ENCODE measurements at places on chromosomes 11 and 22.

GRCh38 chr11:128397362-128397761 lies 190.0 kb downstream of the ETS1 start:
- DNase-seq = no peak

GRCh38 chr11:129973809-129974208 lies 28.8 kb downstream of the PRDM10 start:
- no peak for DNase-seq

- DNase-seq = no peak
These were observed 146.0 kb upstream of the SEZ6L start for GRCh38 chr22:26023104-26023775.

- DNase-seq = no peak
These were observed 7.2 kb downstream of the OR4D10 start for GRCh38 chr11:59480359-59480758.

GRCh38 chr22:35452810-35453743 lies 53.1 kb downstream of the MCM5 start:
- DNase-seq = no peak

GRCh38 chr11:100691896-100692653 lies 5.0 kb downstream of the ARHGAP42 start:
- DNase-seq = peak; percentile 7

DNA sequence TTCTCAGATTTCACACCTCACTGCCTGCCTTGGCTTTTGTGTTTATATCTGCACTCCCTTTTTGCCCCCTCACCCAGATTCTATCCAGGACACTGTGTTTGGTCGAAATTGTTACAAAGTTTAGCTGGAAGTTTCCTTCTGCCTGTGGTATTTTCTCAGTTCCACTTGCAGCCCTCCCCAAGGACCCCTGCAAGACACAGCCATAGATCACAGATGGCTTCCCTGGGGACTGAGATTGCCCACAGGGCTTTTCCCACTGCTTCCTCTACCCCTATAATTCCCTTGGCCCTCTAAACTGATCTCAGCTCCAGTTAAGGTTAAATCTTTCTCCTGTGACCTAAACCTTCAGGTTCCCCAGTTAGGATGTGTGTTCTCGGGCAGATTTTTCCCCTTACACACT lies 146.1 kb upstream of the C11orf87 start:
- no peak for DNase-seq

- peak; percentile 49 for DNase-seq
These were observed 17.1 kb downstream of the MAFF start for GRCh38 chr22:38218661-38219622.

DNA sequence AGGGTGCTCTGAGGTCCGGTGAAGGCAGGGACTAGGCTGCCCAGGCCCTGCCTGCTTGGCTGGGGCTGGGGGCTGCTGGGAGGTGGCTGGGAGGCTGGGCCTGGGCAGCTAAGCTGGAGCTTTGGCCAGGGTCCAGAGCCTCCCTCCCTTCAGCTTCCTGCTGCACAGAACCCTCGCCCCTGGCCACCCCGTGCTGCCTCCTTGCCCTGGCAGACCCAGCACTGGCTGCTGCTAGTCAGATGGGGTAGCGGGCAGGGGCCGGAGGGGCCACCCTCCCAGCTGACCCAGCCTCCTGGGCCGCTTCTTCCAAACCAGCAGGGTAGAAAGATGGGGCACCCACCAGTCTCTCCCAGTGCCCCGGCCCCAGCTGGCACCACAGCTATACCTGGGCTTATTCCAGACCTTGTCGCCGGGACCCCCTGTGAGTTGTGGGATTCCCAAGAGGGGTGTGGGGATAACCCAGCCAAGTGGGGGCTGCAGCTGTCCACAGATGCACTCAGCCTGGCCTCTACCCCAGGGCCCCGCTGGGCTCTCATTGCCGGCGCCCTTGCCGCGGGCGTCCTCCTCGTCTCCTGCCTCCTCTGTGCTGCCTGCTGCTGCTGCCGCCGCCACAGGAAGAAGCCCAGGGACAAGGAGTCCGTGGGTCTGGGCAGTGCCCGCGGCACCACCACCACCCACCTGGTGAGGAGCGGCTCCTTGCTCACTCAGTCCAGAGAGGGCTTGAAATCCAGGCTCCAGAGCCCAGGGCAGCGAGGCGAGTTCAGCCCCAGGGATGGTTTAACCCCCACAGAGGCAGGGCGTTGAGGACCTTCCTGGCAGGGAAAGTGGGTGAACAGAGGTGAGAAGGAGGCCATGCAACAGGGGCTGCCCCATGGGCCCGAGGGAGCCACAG lies at the start of gene SYT8:
Gene SYT8 (plus strand): TSS at position 212 of the 892 bp plus-strand sequence. CDS start 116 bp downstream, at position 328.
- DNase-seq = no peak

DNA sequence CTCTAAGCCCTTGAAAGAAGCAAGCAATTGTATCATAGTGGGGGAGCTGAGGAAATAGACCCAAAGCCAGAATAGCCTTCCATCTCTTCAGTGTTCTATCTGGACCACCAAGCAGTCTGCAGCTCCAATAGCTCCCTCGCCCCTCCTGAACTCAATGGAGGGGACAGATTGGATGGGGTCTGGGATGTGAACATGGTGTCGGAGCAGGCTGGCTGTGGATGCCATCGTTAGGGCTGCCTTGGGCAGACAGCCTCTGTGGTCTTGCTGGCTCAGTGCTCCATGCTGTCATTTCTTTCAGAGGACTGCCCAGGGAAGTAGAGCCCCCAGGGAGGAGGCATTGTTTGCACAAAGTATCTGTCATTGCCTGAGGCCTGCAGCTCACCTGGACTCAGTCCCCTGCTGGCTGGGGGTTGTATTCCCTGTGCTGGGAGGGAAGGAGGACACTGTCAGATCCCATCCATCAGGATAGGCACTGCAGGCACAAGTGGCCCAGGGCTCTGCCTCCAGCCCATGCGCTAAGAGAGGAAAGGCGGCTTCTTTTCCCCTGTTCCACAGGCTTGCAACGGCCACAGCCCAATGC lies 537.7 kb downstream of the BUD13 start:
- DNase-seq = no peak

GRCh38 chr11:93843906-93844305 lies 6.5 kb downstream of the VSTM5 start:
- DNase-seq = no peak

DNA sequence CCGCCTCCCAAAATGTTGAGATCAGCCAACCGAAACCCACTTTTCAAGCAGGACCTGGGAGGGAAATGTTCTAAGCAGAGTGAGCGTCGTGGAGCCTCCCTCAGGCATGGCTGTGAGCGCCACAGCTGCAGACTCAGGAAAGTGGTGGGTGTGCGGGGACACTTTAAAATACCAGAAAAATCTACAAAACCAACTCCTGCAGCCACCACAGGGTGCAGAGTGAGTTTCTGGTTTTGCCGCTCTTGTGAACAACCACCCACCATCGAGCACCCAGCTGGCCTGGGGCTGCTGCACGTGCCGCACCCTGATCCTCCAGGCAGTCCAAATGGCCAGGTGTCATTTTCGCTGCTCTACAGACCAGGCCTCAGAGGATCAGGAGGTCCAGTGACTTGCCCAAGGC lies 46.9 kb downstream of the CELSR1 start:
- no peak for DNase-seq

DNA sequence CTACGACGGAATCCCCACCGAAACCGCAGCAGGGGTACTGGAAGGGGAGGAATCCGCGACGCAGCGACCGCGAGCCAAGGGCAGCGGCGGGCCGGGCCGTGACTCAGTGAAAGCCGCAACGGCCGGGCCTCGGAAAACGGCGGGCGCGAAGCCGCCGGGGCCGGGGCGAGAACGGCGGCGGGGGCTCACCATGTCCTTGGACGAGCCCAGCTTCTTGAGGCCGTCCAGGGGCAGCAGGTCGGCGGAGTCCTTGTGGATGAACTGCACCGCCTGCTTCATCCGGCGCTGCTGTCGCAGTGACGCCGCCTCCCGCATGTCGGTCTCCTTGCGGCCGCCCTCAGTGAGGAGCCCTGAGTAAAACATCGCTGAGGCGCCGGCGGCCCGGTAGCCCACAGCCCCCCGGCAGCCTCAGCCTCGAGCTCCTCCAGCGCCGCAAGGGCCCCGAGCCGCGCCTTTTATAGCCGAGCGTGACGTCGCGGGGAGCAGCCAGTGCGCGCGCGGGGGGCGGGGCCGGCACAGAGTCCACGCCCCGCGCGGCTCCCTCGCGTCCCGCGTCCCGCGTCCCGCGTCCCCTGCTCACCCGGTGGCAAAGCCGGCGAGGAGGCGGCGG lies at the start of gene NRIP3:
Gene NRIP3 (minus strand): TSS at position 429 of the 610 bp plus-strand sequence. CDS start 66 bp downstream, at position 363.
- DNase-seq = no peak

GRCh38 chr11:64842851-64843685 lies 1.4 kb downstream of the CDC42BPG start:
- no peak for DNase-seq

DNA sequence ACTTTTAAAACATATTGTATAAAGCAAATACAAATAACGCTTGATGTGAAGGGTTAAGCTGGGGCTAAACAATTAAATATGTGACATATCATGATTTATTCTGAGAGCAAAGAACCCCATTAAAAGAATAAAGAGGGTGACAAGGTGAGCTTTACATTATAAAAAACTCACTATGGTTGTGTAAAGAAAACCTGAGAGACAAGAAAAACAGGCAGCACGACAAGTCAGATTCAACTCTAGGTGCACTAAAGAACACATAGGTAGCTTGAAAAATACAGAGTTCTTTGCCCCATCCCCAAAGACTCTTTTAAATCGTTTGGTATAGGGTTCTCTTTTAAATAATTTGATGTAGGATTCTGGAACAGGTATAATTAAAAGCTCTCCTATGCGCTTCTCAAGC lies 63.5 kb downstream of the LUZP2 start:
- DNase-seq = no peak

DNA sequence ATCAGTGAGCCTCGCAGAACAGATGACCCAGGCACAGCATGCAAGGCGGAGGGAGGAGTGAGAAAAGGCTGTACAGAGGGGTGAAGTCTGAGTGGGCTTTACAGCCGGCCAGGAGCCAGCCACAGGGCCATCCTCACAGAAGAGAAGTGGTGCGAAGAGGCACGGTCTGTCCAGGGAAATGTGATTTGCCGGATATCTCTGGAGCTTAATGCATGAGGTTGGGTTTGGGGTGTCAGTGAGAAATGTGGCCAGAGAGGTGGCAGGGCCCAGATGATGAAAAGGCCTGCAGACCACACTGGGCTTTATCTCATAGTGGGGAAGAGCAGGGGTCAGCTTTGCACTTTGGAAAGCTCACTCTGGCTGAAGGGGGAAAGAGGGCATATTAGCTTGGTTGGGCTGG lies 255.2 kb downstream of the BUD13 start:
- no peak for DNase-seq

Measured in skin of body (tissue), 3 donors.